NCI-H1048 (cell line): ENCODE measurements at places on chromosomes 1 and 21.

DNA sequence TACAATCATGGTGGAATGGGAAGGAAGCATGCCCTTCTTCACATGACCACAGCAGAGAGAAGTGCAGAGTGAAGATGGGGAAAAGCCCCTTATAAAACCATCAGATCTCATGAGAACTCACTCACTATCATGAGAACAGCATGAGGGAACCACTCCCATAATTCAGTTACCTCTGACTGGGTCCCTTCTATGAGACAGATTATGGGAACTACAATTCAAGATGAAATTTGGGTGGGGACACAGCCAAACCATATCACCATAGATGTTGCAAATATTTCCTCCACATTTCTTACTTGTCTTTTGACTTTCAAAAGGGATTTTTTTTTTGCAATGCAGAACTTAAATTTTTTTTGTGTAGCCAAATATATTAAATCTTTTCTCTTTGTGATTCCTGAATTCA, 14.8 kb downstream of the SH3BGR start:
- DNase-seq: no peak

DNA sequence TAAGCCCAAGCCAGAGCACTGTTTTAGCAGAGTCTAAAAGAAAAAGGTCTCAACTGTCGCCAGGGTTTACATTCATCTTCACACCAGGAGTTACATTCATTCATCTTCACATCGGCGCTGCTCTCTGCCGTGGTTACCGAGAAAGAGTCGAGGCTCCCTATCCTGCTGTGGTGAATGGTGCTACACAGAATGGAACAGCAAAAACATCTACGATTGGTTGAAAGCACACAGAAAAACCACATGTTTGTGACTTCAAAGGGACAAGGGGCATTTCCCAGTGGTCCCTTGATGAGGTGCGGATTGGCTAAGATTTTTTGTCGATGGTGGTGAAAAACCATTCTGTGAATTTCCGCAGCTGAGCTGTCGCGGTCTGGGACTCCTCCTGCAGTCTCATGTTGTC, 231.1 kb downstream of the SIPA1L2 start:
- no peak for DNase-seq

GRCh38 chr1:244353551-244354091, 98.1 kb downstream of the ADSS2 start:
- no peak for DNase-seq

GRCh38 chr1:183236158-183236725, 50.2 kb downstream of the LAMC2 start:
- no peak for DNase-seq
